ENCODE measurements at places on chromosomes 4 and X.

DNA sequence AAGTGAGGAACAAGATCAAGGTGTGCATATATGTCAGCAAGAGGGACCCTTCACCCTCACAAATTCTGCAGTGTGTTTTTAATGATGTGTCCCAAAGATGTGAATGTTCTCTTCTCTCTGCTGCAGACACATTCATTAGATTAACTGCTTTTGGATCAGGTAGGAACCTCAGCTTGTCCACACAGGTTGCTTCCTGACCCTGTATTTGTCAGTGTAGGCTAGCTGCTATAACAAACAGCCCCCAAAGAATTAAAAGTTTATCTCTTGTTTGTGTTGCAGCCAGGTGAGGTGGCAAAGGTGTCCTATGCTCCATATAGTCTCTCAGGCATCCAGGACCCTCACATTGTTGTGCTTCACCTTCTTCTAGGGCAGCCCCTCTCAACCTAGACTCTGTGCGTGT, 17.8 kb downstream of the XG start:
- DNase-seq, result no peak

DNA sequence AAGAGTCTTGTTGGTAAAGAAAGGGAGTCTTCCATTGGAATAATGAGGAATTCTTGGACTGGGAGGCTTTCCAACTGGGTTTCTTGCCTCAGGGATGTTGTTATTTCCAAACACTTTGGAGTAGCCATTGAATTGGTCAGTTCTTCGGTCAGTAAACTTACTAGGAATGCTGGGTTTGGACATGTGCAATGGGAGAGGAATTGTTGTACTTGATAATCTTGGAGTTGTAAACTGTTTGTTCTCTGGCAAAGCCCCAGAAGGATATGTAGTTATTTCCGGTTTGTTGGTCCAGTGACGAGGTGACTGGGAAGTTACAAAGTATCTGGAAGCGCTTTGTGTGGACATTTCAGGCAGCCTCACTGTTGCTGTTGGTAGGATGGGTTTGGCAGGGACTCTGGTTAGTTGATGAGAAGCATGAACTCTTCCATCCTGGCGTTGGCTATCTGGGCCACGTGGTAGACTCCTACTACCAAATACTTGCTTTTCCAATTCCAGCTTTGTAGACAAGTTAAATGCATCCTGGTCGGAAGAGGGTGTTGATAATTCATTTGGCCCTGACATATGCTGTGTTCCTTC, 25.9 kb downstream of the MXRA5 start:
- peak; percentile 3 for DNase-seq

- DNase-seq, result peak; percentile 77
Measured at GRCh38 chr4:10006231-10006600, 15.1 kb downstream of the SLC2A9 start.

- DNase-seq, result no peak
Measured at GRCh38 chr4:88452912-88453311, 4.0 kb upstream of the HERC5 start.

GRCh38 chr4:142331646-142332045, 514.5 kb downstream of the INPP4B start:
- no peak for DNase-seq

DNA sequence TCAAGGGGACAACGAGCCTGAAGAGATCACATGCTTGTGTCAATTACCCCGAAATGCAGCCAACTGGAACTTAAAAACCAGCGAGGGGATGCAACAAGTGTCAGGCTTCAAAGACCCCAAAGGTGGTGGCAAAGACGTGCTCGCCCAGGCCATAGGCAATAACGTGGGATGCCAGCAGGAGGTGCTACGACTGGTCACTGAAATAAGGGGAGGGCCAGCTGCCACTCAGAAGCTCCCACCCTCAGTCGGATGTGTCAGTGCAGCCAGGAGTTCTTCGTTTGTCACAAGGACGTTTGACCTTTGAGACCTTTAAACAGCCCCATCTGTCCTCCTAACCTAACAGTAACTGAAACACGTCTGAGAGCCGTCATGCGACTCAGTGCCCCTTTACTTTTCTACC, 556.8 kb upstream of the PCDH10 start:
- no peak for DNase-seq

All from fibroblast of pulmonary artery (primary cell).